ENCODE measurements at places on chromosomes 13 and 19.

GRCh38 chr13:105878119-105878700, 657.3 kb downstream of the EFNB2 start:
- no peak for DNase-seq

GRCh38 chr13:52118595-52118994, 10.3 kb downstream of the NEK5 start:
- no peak for DNase-seq

GRCh38 chr19:55383279-55384130, 587 bp downstream of the TMEM238 start:
- peak; percentile 68 for DNase-seq

DNA sequence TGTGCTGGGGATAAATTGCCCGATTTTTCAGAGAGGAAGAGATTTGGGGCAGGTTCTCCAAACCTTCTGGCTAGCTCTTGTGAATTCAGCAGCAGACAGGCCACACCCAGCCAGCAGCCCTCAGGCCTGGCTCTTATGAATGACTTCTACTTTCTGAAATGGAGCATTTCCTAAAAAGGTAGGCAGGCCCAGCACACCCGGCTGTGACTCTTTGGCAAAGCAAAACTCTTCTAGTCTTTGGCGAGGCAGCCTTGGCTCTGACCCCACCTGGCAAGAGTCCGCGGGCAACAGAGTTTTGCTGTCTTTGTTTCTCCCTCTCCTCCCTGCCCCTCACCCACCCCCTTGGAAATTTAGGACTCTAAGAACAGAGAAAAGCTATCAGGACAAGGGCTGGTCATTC, 221.2 kb downstream of the ZNF536 start:
- no peak for DNase-seq

- no peak for DNase-seq
Measured at GRCh38 chr13:45195421-45195820, 5.4 kb downstream of the KCTD4 start.

DNA sequence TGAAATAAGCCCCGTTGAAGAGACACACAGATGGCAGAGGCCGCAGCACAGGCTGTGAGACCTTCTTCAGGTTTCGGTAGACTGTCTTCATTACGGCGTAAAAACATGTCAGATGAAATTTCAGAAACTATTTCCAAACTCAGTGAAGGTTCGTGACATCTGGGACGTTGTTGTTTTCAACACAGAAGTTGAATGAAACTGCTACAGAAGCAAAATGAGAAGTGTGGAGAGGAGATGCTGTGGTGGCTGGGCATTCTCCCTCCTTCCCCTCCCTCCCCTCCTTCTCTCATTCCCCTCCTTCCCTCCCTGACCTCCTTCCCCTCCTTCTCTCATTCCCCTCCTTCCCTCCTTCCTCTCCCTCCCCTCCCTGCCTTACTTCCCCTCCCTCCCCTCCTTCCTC, 113.6 kb downstream of the ATP11A start:
- no peak for DNase-seq

DNA sequence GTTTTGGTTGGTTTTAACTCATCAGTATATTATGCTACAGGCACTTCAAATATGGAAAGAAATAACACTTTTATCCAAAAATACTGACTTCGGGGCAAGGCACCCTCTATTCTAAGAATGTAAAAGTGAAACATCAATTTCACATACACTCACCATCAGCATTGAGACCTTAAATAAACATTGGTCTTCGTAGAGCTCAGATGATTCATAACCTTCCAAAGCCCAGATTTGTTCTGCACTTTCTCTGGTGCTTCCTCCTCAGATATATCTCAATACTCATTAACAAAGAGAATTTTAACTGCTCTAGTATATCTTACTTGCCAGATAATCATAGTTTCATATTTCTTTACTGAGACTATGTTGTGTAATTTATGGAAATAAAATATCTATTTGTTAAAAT, 794.3 kb downstream of the LIG4 start:
- no peak for DNase-seq

DNA sequence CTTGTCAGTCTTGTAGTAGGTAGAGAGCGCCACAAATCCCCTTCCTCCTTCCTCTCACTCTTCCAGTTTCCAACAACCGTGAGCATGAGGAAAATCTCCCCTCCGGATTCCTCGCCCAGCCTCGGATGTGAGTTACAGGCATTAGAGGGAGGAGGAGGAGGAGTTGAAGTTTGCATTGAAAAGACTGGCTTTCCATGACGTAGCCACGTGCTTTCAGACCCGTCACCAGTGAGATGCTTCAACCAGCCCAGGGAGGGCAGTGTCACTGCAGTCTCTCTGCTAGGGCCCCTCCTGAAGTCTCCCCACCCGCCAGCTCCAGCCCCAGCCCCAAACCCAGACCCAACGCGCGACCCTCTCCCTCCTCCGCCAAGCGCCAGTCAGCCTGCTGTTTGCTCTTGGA, 442 bp upstream of the FGF14 start:
- DNase-seq = no peak

DNA sequence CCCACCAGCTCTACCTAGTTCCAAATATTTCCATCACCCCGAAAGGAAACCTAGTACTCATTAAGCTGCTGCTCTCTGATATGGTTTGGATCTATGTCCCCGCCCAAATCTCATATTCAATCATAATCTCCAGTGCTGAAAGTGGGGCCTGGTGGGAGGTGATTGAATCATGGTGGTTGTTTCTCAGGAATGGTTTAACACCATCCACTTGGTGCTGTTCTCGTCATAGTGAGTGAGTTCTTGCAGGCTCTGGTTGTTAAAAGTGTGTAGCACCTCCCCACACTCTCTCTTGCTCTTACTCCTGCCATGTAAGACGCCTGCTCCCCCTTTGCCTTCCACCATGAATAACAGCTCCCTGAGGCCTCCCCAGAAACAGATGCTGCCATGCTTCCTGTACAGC, 43.4 kb upstream of the MED4 start:
- DNase-seq = no peak

DNA sequence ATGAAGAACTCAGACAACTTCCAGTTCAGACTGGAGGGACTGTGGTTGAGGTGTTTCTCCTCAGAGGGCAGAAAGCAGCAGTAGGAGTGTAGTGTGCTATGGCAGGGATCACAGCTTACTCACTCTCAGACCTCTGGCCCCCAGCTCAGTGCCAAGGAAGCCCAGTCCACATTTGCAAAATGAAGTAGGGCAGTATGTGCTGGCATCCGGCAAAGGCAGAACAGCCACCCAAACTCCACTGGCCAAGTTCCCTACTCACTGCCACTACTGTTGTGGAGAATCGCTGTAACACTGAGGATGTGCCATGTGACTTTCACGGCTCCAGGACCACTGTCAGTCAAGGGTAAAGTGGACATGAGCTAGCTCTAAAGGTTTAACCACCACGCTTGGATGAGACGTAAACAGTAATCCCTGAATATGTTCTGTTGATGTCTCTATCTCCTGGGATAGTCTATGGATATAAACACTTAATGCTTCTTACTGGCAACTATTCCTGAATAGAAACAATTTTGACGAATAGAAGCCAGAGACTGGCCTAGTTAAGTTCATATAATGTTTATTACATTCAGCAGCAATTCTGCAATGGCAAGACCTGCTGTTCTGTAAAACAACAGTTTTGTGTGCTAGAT, 67.0 kb upstream of the SLC15A1 start:
- DNase-seq = no peak

DNA sequence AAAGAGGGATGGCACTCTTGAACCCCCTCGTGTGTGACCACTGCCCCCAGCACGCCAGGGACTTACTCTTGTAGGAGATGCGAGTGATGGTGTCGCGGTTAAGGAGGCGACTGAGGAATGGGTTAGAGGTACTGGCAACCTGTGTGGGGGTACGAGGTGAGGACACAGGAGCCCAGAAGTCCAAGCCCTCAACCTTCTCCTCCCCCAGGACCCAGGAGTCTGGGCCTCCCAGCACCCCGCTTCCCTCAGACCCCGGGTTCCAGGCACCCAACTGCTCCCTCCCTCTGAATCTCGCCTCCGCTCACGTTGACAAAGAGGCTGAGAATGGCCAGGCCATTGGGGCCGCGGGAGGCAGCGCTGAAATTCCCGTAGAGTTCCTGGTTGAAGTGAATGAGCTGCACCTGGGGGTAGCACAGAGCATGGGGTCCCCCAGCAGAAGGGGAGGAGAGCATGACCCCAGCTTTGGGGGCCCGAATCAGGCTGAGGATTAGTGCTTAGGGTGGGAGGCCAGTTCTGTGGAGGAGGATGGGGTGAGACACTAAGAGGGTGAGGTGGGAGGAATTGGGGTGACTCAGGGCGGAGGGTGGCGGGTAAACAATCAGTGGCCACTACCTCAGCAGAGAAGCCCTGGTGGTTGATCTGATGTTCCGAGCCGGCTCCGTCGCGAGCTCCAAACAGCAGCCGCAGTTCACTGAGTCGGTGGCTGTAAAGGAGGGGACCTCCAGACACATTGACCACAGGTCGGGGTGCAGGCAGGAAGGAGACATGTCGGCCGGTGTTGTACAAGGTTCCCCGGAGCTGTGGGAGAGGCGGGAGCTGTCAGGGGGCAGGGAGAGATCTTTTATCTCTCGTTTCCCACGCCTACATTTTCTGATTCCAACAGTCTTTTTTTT, 2.5 kb upstream of the DBP start:
- no peak for DNase-seq

GRCh38 chr13:74576420-74576819, 442.2 kb upstream of the KLF12 start:
- DNase-seq = no peak

DNA sequence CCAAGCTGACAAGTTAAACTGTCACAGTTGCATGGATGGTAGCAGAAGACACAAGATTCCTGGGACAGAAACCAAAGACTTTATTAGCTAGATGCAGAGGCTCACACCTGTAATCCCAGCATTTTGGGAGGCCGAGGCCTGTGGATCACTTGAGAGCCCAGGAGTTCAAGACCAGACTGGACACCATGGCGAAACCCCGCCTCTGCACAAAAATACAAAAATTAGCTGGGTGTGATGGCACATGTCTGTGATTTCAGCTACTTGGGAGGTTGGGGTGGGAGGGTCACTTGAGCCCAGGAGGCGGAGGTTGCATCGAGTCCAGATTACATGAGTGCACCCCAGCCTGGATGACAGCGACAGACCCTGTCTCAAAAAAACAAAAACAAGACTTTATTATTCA, 346.6 kb downstream of the IRS2 start:
- no peak for DNase-seq

DNA sequence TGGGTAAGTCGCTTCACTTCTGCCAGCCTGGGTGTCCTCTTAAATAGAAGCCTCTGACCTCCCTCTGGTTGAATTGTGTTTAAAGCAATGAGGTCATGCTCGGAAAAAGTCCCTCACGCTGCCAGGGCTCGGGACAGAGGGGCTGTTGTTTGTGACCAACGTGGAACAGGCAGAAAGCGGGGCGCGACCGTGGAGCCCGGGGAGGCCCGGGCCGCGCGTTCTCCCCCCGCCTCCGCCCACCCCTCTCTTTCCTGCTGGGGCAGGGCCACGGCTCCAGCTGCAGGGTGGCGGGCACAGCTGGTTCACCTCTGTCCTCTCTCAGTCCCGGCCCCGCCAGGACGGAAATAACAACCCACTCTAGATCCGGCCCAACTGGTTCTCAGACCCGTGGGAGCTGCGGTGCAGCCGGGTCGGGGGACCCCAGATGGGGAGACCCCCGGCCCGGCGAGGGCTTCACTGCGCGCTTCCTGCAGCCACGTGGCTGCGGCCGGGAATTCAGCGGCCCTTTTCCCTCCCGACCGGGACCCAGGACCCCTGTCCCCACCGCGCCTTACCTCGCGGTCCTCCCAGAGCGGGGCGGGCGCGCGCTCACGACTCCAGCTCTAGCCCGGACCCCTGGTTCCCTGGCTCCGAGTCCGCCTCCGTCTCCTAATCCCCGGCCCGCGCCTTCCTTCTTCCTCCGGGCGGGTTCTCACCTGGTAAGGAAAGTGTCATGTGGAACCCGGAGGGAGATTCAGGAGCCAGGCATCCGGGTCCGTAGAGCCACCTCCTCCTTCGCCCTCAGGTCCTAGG, 1.9 kb downstream of the CDC42EP5 start:
- DNase-seq = no peak

DNA sequence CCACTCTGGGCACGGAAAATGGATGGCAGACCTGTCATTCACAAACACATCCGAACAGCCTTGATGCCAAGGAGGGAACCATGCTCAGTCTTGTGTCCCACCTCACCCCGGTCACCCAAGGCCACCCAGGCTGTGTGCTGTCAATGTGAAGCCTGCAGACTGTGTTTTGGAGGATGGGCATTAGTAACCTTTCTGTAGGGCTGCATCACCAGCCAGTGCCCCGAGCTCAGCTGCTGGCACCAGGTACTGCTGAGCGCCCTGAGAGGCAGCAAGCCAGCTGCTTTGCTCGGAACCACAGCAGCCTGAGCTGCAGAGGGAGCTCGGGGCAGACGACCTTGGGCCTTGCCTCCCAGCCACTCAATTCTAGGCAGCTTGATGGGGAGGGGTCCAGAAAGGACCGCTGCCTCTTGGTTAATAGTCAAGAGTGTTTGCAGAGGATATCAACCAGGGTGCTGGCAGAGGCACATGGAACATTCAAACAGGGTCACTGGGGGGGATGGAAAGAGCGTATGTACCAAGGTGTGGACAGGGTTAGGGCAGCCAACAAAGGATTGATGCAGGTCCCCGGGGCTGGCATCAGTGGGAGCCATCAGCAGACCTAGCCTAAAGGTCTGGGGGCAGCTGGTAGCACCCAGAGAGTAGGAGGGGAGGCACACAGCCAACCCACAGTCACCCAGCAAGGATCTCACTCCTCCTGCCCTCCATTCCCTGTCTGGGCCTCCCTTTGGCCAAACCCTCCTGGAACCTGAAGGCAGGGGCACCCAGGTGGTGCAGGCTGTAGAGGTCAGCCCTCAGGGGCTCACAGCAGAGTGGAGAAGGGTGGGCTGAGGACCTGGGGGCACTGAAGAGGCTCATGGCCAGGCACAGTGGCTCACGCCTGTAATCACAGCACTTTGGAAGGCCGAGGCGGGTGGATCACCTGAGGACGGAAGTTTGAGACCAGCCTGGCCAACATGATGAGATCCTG, 8.1 kb downstream of the VSTM2B start:
- DNase-seq = no peak

GRCh38 chr13:113634279-113635047, 23.5 kb downstream of the ATP4B start:
- no peak for DNase-seq

Measured in mammary epithelial cell (primary cell).